ENCODE measurements at places on chromosomes 3 and 15.
A peak's percentile ranks its signal among the peaks of the same experiment; 100 is the strongest.

GRCh38 chr3:161314836-161315395 is 56.4 kb downstream of the SPTSSB start:
- no peak for DNase-seq

DNA sequence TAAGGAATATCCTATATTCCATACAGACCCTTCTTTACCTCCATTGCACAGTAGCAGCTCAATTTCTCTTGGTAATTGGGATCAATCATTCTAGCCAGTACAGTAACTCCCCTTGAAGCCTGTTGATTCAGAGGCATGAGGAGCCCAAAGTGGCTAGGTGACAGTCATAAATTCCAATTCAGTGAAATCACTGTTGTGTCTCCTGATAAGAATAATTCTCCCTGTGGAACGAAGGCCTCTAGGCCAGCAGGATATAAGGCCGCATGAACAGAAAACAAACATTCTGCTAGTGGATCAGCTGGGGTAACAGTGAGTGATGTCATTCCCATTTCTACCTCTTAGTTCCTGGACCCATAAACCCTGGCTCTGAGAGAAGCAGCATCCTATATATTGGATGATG is 696.3 kb downstream of the NR2F2 start:
- no peak for DNase-seq

DNA sequence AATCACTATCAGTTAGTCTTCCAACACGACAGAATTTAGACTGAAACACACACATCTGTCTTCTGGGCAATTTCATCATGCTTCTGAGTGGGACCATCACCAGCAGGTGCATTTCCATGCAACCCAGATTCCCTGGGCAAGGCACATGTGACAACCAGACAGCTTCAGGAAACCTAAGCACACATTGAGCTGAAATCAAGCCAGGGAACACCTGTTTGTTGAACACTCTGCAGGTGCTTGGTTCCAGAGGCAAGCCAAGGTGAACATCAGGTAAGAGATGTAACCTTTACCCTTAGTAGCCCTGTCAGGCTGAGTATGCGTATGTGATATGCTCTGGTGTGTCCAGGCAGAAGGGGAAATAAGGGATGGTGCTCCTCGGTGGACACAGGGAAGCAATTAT is 3.3 kb upstream of the PSMD2 start:
- DNase-seq = no peak

DNA sequence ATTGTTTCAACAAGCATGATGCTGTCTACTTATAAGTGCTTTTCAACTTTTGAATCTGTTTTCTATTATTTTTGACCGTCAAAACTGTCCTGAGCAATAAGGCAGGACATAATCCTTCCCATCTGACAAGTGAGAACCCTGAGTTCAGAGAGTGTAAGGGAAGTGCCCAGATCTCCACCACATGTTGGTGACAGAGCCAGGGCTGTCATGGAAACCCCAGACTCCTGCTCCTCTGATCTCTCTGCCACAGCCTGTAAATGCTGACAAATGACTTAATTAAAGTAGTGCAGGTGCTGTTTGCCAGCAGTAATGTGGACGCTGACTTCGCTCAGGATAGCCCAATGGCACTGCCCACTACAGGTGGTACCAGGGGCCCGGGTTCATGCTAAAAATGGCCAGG is 40.3 kb downstream of the SPSB4 start:
- DNase-seq = no peak

GRCh38 chr15:42719043-42719442 is 17.9 kb downstream of the CDAN1 start:
- no peak for DNase-seq

- no peak for DNase-seq
These were observed 147.2 kb upstream of the SLC2A2 start for GRCh38 chr3:171173736-171174135.

DNA sequence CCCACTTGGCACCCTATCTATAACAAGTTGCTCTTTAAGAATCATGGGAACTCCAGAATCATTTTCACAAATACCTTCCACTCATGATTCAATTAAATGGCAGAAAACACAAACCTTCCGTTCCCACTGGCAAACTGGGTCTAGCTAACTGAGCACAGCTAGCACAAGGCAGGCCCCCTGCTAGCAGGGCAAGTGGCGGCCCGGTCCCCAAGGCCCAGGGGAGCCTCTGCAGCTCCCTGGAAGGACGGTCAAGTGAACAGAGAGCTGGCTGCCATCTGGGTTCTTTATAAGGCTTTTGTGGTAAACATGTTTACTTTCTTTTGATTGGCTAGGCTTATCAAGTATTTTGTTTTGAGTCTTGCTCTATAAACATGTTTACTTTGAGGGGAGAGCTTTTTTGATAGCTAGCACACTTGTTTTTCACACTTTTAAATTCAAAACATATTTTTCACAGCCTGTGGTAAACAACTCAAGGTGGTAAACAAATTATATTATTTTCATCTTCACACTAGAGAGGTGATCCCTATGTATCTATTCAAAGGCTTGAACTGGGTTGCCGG is 81.4 kb downstream of the FOXP1 start:
- DNase-seq = no peak

DNA sequence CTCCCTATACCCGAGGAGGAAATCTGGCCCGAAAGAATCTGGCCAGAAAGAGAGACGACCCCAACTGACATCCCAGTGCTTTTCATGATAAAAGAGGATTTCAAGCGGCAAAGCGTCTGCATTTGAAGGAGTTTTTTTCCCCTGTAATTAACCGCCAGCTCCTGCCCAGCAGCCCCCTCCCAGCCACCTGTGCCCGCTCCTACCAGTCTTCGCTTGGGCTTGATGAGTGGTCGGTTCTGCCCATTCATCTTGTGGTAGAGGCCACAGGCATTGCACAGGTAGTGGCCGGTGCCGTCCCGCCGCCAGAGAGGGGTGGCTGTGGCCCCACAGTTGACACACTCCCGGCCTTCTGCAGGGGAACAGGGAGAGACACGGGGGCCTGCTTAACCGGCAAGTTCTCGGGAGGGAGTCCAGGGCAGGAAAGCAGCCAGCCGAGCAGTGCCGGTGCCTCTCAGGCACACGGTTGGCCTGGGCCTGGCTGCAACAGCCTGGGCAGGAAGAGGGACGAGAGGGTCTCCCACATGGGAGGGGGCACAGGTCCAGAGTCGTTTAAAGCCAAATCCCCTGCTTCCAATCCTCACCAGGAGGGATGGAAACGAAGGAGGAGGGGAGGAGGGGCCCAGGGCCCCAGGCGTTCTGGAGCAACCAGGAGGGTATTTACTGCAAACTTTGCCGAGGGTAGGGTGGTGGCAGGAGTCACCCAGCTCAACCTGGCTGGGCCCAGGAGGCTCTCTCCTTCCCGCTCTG is 9.2 kb downstream of the GATA2 start:
- no peak for DNase-seq

- DNase-seq = no peak
These were observed 533.4 kb downstream of the FOXP1 start for GRCh38 chr3:71050166-71050537.

GRCh38 chr3:184772667-184773272 is 39.2 kb upstream of the VPS8 start:
- DNase-seq = no peak

DNA sequence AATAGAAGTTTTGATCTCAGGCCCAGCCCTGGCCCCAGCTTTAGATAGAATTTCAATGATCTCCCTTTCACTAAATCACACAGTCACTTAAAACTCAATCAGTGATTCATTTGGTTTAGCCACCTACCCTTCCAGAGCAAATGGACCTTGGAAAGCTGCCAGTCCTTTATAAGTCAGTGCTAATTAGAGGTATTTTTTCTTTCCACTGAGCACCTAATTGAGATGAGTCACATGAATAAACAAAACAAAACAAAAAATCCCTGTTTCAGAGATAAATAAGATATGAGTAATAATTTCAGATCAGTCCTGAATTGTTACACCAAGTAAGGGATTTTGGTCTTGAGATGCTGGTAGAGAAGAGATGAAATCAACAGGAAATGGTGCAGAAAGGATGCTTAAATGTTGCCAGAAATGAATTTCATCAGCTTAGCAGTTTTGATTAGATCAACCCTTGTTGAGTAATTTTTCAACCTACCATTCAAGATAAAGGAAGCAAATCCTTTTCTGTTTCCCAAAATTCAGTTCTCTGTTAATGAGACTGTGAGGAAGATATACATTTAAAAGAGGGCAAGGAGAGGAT is 352.0 kb upstream of the COL8A1 start:
- DNase-seq = no peak

- no peak for DNase-seq
These were observed 357.5 kb upstream of the UMPS start for GRCh38 chr3:124372775-124373174.

GRCh38 chr15:46644501-46645481 is 1010.0 kb downstream of the SQOR start:
- DNase-seq = no peak

DNA sequence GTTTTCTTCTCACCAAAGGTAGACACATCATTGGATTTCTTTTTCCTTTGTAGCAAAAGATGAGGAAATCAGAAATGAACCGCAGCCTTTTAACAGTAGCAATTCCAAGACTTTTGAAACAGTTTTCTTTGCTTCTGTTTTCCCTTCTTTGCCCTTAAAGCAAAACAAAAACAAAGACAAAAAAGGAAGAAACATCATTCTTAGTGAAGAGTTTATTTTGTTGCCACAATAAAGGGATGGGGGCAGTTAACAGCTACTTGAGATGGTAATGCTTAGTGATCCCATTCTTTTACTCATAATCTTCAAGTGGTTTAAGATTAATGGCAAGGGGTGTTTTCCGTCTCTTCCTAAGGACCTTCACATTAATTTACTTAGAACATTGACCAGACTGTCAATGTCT is 218.8 kb downstream of the MEIS2 start:
- DNase-seq = no peak

GRCh38 chr3:52498137-52499054 is 3.3 kb downstream of the STAB1 start:
- DNase-seq = no peak

- DNase-seq = peak; percentile 57
These were observed 24.5 kb downstream of the IQGAP1 start for GRCh38 chr15:90412356-90413194.

GRCh38 chr3:168427835-168428475 is 332.2 kb upstream of the GOLIM4 start:
- no peak for DNase-seq

DNA sequence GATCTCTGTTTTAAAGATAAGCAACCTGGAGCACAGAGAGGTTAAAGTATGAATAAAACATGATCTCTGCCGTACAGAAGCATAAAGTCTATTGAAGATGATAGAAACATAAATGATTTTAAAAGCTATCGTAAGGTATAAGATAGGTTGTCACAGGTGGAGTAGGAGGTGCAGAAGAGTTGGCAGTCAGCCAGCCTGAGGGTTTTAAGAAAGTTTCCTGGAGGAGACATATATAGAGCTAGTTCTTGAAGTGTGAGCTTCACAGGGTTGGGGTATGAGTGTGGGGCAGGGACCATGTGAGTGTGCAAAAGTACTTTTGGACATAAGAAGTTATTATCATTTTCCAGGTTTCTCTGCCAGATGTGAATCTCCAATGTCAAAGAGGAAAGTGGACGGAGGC is 3.9 kb upstream of the FGF12 start:
- DNase-seq = no peak
